NCI-H1436 treated with DMSO at 0.1 percent for 48 hours (cell line): ENCODE measurements at places on chromosomes 5 and 9.

- DNase-seq = no peak
Measured at GRCh38 chr9:127586537-127586936, 25.5 kb upstream of the STXBP1 start.

- DNase-seq = no peak
Measured at GRCh38 chr5:22306011-22306410, 547.1 kb downstream of the CDH12 start.

- no peak for DNase-seq
Measured at GRCh38 chr5:145975361-145976066, 39.1 kb downstream of the SH3RF2 start.

DNA sequence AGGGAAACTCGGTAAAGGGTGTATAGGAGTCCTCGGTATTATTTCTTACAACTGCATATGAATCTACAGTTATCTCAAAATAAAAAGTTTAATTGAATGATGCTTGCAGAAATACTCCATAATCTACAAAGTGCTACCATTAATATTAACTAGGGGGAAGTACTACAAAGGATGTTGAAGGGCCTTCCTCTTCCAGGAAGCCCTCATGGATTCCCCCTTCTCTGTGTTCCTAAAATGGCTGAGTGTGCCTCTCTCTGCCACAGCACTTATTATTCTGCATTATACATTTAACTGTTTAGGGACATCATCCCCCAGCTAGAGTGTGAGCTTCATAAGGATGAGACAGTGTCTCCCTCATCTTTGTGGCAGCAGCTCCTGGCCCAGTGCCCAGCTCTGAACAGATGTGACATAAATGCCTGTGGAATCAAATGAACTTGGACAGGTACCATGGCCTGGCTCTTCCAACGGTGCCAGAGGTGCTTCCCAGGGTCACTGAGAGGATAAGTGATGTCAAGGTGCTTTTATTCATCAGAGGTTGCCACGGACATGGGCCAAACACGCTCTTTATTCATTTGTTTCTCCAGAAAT lies 99.5 kb downstream of the PAX5 start:
- no peak for DNase-seq

DNA sequence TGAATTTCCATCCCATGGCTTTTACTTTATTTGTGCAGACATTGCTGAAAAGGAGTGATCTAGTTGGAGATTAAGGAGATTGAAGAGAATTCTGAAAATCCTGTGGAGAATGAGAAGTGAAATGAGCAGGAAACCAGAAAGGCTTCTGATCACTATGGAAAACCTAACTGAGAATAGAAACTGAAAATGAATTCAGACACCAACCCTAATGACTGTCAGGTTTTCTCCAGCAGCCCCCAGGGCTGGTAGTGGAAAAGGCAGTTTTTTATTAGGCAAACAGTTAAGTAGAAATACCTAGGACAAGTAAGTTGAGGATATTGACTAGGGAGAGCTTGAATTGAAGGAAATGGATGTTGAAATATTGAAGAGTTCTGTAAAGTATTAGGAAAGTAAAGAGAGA lies 14.7 kb upstream of the ARRDC3 start:
- no peak for DNase-seq

DNA sequence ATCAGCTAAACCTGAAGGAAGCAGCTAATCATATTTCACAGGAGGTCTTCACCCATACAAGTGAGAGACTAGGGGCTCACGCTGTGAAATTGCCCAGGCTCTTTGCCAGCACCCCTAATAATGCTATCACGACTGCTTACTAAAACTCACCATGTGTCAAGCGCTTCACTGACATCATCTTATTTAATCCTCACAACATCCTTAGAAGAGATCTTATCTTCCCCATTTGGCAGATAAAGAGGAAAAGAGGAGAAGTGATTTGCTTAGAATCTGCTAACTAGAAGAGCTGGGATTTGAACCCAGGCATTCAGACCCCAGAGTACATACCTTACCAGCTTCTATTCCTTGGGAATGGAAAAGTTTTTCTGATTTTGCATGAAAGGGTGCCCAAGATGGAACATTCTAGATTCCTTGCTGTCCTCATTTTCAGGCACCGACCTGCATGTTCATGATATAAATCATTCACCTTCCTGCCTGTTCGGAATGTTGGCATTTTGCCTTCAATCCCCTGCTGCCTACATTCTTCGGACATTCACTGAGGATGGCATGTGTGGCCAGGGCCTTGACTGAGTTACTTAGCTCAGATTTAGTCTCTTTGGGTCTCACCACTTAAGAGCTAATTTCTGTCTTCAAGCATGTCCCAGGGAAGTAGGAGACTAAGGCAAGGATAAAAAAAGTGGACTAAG lies 88.1 kb downstream of the SH3TC2 start:
- no peak for DNase-seq

GRCh38 chr5:11507156-11507910 lies 396.9 kb downstream of the CTNND2 start:
- no peak for DNase-seq

GRCh38 chr9:122005597-122005996 lies 87.5 kb downstream of the TTLL11 start:
- DNase-seq = no peak

DNA sequence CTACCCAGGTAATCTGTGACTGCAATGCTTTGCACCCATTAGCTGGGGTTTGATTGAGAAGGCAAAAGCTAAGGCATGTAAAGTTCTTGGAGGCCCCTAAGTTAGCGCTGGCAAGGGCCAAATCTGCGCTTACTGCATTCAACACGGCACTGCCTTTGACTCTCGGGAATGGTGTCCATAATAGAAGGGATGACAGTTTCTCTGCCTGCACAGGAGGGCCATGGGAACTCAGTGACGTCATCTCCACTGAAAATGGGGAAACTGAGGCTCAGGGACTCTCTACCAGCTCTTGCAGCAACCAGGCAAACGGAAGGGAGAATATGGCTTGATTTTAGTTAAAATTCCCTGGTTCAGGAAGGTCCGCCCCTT lies 487 bp downstream of the SPATA24 start:
- no peak for DNase-seq

DNA sequence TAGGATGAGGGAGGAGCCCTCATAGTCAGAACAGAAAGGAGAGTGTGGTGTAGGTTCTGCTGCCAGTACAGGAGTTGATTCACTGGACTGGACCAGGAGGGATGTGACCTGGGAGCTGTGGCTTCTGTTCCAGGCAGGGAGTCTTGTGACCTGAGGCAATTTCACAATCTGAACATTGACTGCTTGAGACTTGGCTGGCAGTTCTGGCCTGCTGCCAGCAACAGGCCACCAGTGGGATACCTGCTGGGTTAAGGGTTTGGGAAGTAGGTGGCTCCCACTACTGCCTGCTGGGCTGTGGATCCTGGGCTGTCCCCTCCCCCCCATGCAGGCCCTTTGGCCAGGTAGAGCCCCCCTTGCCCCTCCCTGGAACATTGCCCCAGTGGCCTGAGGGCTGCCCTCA lies 268.6 kb upstream of the ARRDC3 start:
- DNase-seq = no peak

DNA sequence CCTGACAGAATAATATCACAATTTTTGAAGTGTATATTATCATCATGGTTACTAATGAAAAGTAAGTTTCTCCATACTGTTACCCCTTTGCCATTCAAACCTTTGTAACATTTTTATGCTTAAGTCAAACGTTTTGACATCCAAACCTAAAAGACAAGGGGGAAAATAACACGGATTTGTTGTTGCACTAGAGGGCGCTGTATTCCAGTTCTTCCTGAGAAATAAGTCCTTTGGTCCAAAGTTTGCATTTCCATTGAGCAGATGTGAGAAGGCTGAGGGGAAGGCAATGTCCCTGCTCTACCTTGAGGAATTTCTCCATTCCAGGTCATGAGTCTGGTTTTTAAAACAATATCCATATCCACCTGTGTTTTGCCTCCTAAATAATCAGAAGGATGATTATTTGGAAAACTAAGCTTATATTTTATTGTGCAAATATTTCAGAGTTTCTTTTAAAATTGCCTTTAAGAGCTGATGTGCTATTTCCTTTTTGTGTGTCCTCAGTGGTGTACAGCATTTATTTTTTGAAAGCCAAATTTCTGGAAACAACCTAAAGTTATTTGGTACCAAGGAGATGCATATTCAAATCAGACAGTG lies 9.7 kb downstream of the LECT2 start:
- DNase-seq = peak; percentile 27

GRCh38 chr5:180105827-180106312 lies 34.3 kb upstream of the RNF130 start:
- no peak for DNase-seq

DNA sequence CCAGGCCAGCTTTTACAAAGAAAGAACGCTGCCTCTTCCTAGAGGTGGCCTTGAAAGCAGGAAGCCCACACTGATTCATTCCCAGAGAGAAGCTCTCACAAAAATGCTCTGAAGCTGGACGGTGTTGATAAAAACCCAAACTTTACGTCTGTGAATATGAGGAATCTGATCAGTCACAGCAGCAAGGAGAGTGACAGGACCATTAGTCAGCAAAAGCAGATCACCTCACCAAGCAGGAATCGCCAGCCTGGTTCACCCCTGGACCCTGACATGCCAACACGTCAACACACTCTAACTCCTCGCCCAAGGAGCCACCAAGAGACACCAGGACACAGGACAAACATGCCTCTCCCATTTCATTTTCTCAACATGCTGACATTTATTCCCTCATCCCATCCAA lies 70.6 kb upstream of the ZNF622 start:
- DNase-seq = no peak

DNA sequence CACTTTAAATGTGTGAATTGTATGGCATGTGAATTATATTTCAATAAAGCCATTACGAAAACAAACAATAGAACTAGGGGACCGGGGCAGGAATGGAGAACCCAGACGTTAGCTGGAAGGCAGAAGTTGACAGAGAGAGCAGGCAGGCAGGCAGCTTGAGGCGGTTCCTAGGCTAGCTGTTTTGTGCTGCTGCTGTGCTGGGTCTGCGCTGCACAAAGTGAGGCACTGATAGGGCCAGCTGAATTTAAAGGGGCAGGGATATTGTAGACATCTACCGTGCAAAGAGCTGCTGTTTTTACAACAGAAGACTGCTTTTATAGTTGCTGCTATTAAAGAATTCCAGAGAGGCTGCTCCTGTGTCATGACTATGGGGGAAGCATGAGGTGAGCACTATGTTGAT lies 21.6 kb upstream of the MIER3 start:
- no peak for DNase-seq

- peak; percentile 71 for DNase-seq
Measured at GRCh38 chr9:38227061-38227540, 158.1 kb upstream of the SHB start.

DNA sequence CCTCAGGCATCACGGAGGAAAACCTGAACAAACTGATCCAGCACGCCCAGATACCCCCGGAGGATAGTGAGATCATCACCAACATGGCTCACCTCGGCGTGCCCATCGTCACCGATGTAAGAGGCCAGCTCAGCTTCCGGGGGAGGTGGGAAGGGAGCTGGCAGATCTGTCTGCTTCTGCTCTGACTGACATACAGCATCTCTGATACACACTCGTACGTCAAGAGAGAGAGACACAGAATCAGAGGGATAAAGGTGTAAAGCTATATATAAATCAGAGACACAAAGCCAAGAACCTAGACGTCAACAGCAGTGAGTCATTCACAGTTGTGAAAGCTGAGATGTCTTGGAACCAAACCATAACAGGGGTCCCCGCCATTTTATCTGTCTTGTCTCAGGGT lies 30.1 kb upstream of the CFAP157 start:
- no peak for DNase-seq

GRCh38 chr9:18568973-18569372 lies 95.0 kb downstream of the ADAMTSL1 start:
- DNase-seq = no peak

- DNase-seq = no peak
Measured at GRCh38 chr5:81749561-81750307, 1.2 kb downstream of the SSBP2 start.
